ENCODE measurements at places on chromosomes 13 and 19.

DNA sequence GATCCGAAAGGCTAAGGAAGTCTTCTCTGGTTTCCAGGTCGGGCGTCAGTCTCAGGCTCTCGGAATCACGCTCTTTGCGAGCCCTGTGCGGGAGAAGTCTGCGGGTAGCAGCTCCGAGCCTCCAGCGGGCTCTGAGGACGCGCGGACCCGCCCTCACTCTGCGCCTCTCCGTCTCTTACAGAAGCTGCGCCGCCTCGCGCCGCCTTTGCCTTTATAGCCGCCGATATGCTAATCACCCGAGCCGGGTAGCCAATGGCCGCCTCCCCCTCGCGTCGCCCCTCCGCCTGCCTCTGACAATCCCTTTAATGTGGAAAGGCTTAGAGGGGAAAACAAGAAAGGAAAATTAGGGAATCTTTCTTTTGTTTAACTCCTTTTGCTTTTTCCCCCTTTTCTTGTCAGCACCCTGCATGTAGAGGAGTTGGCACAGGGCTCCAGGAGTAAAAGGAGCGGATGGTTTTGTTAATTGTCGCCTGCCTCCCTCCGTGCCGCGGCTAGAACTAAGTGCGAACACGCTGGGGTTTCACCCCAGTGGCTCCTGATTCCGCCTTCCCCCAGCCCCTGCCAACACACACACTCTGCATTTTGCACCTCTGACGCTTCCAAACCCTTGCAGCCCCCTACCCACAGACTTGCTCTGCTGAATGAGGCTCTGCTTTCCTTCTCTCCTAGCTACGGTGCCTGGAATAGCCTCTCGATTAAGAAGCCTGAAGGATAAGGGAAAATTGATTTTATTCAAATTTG lies at the start of gene PCDH8:
Gene PCDH8 (minus strand): TSS at position 186 of the 741 bp plus-strand sequence. CDS start 204 bp downstream, outside the sequence.
- peak; percentile 54 for DNase-seq

GRCh38 chr13:90352763-90353162 lies 994.7 kb upstream of the MIR17HG start:
- DNase-seq: no peak

DNA sequence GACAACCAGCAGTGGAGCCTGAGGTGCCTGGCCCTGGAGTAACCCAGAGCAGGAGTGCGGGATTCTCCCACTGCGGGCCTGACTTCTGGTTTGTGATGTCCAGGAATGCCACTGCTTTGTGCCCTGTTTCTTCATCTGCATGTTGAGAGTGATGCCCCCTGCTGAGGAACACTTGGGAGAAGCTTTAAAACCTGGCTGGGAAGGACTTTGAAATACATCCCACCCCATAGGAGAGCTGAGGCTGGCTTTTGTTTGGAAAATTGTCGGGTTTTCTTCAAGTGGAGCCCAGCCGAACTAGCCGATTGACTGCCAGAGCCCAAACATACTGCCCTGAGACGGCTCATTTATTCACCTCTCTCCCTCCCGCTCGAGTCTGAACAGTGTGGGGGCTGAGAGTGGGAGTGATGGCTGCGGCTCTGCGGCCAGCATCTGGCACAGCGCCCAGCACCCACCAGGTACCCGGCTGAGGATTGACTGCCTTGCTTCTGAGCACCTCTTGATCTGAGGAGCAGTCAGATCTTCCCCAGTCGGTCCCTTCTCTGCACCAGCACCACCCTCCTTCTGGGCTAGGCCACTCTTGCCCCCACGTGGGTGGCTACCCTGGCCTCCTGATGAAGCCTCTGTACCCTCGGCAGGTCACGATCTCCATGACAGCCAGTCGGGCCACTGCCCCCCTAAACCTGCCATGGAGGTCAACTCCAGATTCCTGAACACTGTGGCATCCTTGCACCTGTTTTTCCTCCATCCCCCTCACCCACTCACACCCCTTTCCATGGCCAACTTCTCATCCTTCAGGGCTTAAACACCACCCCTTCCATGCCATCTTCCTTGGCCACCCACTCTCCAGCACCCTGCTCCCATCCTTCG lies 148.9 kb downstream of the SIPA1L3 start:
- no peak for DNase-seq

DNA sequence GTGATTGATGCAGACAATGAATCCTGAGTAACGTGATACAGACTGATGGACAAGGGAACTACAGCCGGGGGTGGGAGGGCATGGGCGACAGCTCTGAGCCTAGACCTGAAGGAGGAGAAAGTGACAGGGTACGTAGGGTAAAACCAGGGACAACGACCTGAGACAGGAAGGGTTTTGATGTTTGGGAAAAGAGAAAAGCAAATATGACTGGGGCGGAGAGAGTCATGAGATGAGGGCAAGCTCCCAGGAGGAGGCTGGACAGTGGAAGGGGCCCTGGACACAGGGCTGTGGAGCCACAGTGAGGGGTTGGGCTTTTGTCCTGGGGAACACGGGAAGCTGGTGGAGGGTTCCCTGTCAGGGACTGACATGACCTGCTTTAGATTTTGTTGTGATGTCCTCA lies 34.2 kb downstream of the ZNF611 start:
- DNase-seq: no peak

GRCh38 chr19:55766466-55766865 lies 2.5 kb upstream of the RFPL4AL1 start:
- DNase-seq: no peak

GRCh38 chr13:63680704-63681103 lies 2265.1 kb upstream of the PCDH20 start:
- no peak for DNase-seq

GRCh38 chr13:99948907-99949678 lies 22.5 kb downstream of the ZIC5 start:
- DNase-seq: no peak

- DNase-seq: no peak
These were observed 37.3 kb downstream of the CILP2 start for GRCh38 chr19:19575411-19575810.

DNA sequence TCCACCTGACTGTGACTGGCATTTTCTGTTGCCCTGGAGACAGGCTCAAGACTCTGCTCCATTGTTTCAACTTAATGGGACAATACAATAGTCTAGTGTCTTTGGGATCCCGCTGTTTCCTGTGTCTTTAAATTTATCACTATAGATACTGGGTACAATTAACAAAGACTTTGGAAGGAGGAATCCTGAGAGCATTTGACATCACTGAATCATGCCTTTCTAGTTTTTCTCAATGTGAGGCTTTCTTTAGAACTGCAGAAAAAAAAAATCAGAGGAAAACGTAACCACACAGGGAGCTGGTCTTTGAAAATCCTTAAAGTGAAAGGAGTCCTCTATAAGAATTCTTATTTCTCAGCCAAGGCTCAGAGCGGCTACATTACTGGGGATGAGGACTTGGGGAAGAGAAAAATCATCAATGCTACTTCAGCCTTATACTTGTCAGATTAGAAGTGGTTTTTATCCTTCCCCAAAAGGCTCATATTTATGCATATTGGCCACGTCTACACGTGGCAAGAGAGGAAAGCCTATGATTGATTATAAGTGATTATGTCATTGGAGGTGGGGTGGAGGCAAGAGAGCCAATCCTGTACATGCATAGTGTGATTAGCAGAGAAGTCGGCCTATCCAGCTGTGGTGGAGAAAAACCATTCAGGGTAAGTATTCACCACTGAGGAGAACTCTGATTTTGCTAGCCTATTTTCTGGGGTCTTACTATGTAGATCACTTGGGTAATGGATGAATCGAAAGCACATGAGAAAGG lies 34.4 kb upstream of the UBL3 start:
- no peak for DNase-seq

- DNase-seq: no peak
These were observed 330.1 kb downstream of the SPRY2 start for GRCh38 chr13:80010846-80011245.

GRCh38 chr13:50521006-50521830 lies 322.3 kb downstream of the DLEU7 start:
- DNase-seq: no peak

DNA sequence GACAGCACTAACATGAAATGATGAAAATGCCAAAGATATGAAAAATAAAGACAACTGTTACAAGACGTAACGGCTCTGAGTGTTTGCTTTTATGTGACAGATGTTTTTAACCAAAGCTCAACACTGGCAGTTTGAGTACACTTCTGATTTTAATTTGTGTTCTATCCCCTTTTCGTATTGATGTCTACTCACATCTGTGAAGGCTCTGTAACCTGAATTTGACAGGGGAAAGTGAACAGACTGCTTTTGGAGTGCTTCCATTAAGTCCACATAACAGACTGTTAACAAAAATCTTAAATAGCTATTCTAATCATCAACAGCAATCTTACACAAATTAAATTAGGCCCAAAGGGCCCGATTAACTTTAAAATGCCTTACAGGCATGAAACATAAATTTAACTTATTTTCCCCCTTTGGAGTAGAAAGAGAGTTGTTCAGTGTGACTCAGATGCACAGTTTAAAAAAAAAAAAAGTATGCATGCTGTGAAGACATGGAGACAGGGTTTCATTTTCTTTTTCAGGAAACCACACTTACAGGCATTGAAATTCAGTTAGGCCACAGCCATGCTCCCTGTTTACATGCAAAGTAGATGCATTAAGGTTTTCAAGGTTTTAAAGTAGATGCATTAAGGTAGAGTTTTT lies 16.3 kb upstream of the RNASEH2B start:
- DNase-seq: no peak

GRCh38 chr13:20567881-20568528 lies 1.0 kb downstream of the IFT88 start:
- DNase-seq: no peak

- peak; percentile 94 for DNase-seq
These were observed at the start of gene SLC44A2 for GRCh38 chr19:10625003-10625761. Gene SLC44A2, plus strand, starts transcription at chr19:10625553. Its CDS starts 81 bp downstream, at chr19:10625634.

GRCh38 chr19:13315495-13315894 lies 165.3 kb downstream of the IER2 start:
- DNase-seq: no peak

DNA sequence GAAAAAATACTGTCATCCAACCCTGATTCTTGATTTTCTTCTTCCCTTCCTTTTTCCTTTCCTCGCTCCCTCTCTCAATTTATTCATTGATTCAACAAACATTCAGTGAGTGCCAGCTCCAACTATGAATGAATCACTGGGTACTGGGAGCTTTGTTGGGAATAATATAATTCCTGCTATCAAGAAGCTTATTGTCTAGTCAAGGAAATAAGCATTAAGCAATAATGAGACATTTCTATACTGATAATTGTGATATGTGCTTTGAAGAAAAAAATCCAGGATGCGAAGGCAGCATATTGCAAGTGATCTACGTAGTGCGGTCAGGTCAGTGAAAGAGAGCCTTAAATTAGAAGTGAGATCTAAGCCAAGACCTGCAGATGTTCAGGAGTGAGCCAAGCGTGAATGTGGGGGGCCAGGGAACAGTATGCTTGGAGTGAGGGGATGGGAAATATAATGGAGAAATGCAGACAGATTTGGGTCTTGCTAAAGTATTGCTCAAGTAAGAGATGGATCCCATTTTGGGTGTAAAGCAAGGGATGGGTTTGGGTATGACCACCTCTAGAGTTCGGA lies 253.5 kb downstream of the LHFPL6 start:
- DNase-seq: no peak

DNA sequence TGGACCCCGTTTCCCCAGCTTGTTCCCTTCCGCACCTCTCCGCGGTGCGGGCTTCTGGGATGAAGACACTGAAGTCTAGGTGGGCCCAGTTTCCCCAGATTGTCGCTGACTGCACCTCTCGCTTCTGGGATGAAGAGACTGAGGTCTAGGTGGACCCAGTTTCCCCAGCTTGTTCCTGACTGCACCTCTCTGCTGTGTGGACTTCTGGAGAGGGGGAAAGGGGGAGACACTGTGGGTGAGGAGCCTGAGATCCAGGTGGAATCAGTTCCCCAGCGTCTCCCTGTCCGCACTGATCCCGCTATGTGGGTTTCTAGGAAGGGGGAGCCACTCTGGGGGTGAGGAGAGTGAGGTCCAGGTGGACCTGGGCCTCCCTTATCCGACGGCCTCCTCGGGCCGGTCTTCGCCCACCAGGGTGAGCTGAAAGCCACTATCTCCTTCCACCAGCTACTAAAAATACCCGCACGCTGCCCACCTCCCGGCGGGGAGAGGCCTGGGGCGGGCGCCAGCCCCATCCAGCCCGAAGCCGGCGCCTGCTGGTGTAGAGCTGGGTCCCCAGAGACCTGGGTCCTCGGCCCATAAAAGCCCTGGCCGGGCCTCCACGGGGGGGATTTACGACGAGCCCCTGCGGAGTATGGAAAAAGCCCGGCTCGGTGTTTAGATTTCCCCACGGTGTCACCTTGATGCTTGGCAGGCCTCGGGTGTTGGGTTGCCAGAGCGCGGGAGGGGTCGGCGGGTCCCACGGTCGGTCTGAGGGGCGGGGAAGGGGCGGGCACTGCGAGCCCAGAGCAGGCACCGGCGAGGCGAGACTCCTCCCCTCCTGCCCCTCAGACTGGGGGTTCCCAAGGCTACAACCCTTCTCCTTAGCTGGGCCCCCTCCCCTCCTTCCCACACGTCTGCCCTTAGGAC lies 10.6 kb downstream of the FUT6 start:
- DNase-seq: no peak

GRCh38 chr19:1252221-1252820 lies 3.9 kb downstream of the MIDN start:
- peak; percentile 76 for DNase-seq

DNA sequence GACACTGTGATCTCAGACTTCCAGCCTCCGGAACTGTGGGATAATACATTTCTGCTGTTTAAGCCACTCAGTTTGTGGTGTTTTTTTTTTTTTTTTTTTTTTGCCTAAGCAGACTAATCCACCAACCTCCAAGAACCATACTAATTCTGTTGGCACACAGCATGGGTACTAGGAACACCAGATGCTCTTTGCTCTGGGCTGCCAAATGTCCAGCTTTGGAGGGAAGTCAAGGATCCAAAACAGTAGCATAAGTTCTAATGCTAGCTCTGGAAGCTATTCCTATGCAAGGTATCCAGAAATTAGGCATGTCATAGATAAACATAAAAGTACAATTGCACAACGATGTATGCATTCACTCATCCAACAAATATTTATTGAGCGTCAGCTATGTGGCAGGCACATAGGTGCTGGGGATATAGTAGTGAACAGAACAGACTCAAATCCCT lies 64.5 kb upstream of the WDFY2 start:
- DNase-seq: no peak

DNA sequence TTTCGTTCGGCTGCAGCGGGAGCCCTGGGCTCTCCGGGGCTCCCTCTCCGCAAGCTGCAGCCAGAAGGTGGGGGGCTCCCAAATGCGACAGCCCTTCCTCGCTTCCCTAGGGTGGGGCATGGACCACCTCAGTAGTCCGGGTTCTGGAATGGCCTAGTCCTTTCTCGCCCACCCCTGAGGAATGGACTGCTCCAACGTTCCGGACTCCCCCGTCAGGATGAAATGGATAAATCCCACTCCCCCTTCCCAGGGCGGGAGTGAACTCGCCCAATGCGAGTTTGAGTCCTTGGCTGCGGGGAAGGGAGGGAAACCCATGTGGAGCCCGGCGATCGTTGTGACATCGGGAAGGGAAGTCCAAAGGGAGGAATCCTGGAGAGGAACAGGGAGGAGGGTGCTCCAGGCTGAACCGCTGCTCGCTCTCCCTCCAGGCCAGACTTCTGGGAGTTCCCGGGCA lies 5.5 kb downstream of the HRC start:
- DNase-seq: peak; percentile 64

GRCh38 chr19:16153582-16154336 lies 10.3 kb downstream of the HSH2D start:
- DNase-seq: no peak

DNA sequence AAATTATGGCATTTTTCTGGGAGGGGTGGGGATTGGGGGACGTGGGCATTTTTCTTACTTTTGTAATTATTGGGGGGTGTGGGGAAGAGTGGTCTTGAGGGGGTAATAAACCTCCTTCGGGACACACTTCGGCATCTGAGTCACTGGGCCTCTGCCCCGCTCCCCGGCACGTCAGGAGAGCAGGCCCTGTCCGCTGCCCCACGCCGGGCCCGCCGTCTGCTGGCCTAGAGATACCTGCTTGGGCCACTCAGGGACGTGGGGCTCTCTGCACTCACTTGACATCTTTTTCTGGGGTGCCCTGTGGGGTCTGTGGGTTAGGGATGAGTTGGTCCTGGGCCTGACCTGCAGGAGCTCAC lies 3.5 kb upstream of the FTL start:
- DNase-seq: no peak

Data from frontal cortex (tissue), 4 donors.